Esophagus squamous epithelium (tissue), 5 donors: ENCODE measurements at places on chromosomes 11 and 22.

DNA sequence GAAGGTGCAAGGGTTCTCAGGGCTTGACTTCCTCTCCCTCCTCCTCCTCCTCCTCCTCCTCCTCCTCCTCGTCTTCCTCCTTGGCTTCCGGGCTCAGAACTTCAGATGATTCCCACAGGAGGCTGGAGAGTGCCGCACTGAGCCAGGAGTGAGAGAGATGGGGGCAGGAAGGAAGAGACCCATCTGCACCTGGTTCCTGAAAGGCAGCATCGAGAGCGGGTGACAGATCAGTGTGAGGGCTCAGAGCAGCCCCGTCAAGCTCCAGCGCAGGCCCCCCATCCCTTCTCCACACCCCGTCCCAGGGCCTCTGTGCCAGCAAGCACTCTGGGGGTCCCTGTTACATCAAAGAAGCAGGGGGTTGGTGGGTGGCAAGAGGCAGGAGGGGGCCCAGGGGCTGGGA is 51.5 kb downstream of the ELFN2 start:
- DNase-seq, result no peak

GRCh38 chr11:65084598-65085375 is 765 bp downstream of the ZFPL1 start:
- no peak for DNase-seq

GRCh38 chr22:50326956-50327710 is at the start of gene DENND6B:
Gene DENND6B (minus strand): TSS chr22:50327012. CDS start chr22:50326988, 24 bp downstream.
- DNase-seq, result no peak

GRCh38 chr11:7546324-7546791 is 32.6 kb downstream of the PPFIBP2 start:
- DNase-seq, result no peak

DNA sequence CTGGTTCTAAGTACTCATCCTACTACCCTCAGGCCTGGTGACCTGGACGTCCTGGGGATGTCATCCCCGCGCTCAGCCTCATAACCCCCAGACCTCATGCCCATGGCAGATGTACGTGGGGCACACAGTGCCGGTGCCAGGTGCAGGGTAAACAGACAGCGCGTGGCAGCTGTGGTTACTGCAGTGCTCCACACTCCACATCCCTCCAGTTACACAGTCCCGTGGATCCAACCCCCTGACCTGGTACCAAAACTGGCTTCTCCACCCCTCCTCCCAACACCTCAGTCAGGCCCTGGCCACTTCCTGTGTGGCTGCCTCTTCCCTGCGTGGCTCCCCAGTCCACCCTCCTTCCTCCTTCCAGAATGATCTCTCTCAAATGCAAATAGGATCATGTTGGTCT is 95.2 kb downstream of the DSCAML1 start:
- no peak for DNase-seq

DNA sequence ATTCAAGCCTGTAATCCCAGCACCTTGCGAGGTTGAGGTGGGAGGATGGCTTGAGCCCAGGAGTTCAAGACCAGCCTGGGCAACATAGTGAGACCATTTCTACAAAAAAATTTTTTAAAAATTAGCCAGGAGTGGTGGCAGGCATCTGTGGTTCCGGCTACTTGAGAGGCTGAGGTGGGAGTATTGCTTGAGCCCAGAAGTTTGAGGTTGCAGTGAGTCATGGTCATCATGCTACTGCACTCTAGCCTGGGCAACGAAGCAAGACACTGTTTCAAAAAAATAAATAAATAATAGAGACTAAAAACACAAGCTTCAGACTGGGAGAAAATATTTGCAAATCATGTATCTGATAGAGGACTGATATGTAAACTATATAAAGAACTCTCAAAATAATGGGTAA is 33.2 kb downstream of the BTBD10 start:
- no peak for DNase-seq

- DNase-seq, result no peak
Observed at GRCh38 chr11:121141066-121141465, 40.0 kb downstream of the TECTA start.

DNA sequence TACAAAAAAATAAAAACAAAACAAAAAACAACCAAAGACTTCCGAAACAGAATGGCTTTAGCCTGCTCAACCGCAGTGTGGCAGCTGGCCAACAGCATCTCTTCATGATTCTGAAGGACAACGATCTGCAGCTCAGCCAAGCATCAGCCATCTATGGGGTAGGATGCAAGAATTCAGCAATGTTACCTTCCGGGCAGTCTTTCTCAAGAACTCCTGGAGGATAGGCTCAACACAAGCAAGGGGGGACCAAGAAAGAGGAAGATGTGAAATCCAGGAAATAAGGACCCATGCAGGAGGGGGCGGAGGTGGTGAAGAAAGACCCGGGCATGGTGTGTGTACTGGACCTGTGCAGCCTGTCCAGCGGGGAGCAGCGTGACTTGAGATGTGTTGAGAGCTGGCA is 3.5 kb upstream of the TSPO start:
- DNase-seq, result no peak

DNA sequence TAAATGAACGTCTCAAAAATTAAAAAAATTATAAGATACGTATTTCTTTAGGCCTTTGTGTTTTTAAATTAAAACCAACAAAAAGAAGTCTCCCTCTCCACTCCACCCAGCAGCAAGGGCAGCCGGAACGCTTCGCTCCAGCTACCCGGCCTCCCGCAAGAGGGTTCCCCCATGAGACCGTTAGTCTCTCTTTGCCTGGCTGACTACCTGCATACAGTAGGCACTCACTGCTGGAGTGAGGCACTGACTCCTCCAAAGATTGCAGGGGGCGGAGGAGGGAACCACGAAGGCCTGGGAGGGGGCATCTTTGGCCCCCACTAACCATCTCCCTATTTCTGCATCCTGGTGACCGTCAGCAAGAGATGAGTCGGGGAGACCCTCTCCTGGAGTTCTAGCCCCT is 10.1 kb downstream of the CBX6 start:
- DNase-seq, result no peak

DNA sequence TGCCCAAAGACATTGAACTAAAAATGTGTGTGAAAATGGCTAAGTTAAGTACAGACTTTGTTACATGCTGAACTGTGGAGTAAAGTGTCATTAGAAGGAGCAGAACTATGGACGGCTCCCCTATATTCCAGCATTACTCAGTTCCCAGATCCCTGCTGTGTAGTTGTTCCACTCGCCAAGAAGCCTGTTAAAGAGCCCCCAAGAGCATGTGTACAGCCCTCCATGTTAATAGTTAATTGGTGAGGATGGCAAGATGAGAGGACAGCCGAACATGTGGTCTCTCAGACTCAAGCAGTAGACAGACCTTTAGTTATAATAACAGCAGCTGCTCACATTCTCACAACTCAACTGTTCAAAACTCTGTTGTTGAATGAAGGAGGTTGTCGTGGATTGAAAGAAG is 127.4 kb downstream of the ELP4 start:
- DNase-seq, result no peak

GRCh38 chr11:124717421-124717785 is 22.3 kb upstream of the NRGN start:
- no peak for DNase-seq

DNA sequence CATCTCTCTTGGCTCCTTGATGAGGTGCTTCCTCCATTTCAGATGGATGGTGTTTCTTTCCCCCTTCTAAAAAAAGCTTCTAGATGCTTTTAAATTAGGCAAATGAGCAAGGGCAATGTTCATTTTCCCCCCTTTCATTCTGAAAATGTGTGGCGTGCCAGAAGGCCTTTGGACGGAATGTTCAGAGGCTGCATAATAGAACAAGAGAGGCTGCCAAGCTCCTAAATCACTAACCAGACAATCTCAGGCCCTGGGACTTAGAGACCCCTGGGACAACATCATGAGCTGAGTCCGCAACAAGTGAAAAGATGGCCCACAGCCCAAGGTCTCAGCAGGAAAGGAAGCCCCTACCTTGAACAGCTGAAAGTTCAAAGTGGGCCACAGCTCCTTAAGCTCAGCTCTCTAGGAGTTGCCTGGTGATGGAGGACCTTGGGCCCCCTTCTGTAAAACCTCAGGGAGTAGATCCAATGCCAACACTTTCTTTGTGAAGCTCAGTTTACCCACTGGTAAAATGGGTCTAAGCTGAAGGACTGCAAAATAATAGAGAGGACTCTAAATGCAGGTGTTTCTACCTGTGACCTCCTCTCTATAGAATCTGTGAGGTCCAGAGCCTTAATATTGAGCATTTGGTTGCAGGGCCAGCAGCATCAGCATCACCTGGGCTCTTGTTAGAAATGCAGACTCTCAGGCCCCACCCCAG is 144.0 kb downstream of the FBXO7 start:
- no peak for DNase-seq

- DNase-seq, result no peak
Observed at GRCh38 chr22:46053563-46054090, 76.7 kb upstream of the WNT7B start.

GRCh38 chr22:35517769-35518530 is 22.7 kb upstream of the RASD2 start:
- DNase-seq, result no peak
